ENCODE measurements at places on chromosomes 3 and 15.

- DNase-seq: no peak
Observed at GRCh38 chr15:100339999-100340398, 1.8 kb downstream of the ADAMTS17 start.

DNA sequence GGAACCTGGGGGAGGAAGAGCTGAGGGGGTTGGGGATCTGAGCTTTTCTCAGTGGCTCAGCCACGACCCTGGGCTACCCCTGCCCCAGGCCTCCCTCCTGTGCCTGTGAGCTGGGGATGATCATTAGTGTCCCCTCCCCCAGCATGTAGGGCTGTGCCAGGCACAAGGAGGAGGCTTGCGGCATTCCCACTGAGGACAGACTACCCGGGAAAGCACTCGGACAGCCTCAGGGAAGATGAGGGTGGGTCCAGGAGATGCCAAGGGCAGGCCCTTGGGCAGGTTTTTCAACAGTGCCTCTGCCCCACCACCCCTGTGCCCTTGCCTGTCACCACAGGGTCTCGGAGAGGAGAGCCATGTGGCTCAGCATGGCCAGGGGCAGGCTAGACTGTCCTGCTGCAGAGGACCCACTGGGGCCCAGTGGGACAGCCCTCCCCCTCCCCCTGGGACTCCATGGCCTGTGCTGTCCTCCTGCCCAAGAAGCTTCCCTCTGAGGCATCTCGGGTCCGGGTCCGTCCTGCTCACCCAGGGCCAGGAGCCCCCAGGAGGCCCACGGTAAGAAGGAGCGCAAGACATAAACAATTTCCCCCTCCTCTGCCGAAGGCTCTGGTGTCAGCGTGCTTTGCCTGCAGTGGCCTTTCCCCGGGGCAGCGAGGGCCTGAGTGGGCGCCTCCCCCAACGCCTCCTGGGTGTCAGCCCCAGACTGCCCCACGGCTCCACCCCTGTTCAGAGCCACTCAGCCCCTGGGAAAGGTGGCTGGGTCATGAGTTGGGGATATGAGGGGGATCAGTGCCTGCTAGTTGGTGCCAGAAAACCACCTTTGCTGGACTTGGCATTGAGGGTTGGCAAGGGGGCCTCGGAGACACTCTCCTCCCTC lies 192.5 kb downstream of the GOLGA6L6 start:
- no peak for DNase-seq

DNA sequence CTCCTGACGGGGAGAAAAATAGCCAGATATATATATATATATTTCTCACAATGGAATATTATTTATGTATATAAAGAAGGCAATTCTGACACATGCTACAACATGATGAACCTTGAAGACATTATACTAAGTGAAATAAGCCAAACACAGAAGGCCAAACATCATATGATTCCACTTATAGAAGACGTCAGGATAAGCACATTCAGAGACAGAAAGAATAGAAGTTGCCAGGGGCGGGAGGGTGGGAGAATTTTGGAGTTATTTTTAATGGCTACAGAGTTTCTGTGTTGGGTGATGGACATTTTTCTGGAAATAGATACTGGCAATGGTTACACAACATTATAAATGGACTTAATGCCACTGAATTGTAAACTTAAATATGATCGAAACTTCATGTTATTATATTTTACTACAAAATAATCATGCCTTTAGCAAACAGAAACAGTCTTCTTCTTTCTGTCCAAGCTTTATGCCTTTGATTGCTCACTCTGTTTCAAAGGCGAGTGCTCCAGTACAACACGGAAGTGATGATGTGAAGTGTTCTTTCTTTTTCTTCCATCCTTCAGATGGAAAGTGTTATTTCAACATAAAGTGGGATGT lies 514.0 kb downstream of the OCA2 start:
- no peak for DNase-seq

- DNase-seq: peak; percentile 96
Observed at GRCh38 chr15:60397772-60398445, at the start of gene ANXA2. Gene ANXA2, minus strand, starts transcription at chr15:60397986. Its CDS starts 11,911 bp downstream, at chr15:60386075.

GRCh38 chr3:95343228-95343627 lies 1280.4 kb downstream of the NSUN3 start:
- no peak for DNase-seq

DNA sequence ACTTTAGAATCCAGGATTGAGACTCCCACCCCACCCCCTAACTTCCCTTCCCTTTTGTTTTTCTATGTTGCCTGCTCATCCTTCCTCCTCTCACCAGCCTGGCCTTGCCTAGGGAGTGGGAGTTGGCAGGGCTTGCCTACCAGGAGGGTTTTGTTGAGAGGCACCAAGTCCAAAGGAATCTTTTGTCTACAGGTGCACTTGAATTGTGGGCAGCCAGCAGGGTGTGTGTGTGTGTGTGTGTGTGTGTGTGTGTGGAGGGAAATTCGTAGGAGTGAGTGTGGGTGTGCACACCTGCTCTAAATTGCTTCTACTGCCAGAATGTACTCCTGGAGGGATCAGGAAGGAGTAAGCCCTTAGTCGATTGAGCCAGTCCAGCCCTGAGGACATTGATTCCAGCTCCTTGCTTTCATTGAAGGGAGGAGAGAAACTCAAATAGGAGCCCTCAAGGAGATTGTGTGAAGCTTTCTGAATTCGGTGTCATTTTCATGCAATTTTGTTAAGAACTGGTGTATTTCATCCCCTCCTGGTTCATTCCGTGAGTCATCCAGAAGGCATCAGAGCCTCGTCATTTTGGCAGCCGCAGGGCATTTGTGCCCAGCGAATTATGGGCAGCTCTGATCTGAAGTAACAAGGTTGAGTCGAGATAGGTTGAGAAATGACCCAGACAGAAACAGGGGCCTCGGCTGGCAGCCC lies 112.1 kb downstream of the SLCO3A1 start:
- DNase-seq: no peak

DNA sequence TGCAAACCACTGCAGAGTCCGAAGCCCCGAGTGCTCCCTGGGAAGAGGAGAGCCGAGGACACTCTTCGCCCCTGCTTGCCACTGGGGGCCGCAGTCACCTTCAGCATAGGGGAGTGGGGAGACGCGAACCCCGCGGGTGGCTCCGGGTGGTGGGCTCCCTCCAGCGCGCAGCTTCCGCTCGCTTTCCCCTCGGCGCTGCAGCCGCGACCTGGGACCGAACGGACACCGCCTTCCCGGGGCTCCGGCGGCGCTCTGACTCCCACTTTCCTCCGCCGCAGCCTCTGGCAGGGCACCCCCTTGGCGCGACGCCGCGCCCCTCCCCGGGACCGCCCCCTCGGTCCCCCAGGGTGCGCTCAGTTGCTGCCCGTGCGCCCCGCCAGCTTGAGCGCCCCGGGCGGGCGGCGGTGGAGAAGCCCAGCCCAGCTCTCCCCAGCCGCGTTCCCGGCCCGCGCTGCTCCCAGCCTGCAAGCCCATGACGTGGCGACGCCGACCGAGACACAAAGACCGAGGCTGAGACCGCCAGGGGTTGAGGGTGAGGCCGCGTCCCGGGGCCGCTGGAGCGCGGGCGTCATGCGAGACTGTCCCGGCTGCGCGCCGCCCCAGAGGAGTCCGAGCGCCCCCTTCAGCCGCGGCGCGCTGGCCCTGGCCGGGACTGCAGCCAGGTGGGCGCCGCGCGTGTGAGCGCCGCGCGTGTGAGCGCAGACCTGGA lies at the start of gene MINAR1:
TSS of gene MINAR1 (plus strand) at position 701 of the 709 bp plus-strand sequence. CDS start 23,812 bp downstream, outside the sequence.
- peak; percentile 78 for DNase-seq

DNA sequence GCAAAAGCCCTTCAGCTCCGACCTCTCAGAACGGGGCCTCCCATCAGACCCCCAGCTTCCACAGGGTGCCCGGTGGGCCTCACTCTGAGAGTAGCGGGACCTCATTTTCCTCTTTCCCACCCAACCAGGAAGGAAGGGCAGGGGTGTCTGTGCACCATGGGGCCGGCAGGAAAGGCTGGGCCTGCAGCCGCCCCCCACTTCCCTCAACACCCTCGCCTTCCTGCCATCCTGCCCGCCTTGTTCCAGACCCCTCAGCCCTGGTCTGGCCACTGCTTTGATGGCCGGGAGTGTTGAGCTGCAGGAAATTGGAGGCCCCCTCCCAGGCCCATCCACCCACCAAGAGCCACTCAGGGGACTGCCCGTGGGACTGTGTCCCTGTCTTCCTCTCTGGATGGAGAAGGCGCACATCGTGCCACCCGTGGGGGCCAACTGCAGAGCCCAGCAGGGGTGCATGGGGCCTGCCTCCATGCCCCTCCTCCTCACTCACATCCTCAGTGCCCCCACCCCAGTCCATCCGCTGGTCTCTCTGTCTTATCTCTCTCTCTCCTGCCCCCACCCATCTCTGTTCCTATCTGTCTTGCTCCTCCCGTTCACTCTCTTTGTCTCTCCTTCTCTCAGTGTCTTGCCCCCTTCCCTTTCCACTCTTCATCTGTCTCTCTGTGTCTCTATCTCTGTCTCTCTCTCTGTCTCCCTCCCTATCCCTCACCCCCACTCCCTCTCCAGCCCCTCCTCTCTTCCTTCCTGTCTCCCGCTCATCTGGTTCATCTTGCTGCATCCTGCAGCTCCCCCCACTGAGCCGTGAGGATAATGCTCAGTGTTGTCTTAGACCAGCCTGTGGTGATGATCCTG lies 1.8 kb upstream of the PLXND1 start:
- DNase-seq: peak; percentile 83

- DNase-seq: no peak
Observed at GRCh38 chr15:64110950-64111678, 15.3 kb downstream of the SNX1 start.

DNA sequence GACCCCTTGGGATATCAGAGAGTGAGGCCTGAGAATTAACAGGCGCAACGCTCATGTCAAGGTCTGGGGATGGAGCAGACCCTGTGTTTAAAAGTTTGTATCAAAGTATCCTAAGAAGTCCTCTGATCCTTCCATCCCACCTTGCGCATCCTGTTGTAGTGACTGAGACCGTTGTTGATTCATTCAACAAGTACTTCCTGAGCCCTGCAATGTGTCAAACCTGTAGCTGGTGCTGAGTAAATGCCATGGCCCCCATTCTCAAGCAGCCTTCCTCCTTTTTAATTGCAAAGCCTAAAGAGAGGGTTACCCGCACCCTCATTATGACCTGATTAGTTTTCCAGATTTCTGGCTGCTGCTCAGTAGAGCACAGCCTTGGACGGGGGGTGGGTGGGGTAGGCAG lies 46.4 kb downstream of the RPLP1 start:
- no peak for DNase-seq

GRCh38 chr3:60366486-60366885 lies 884.8 kb downstream of the FHIT start:
- DNase-seq: peak; percentile 59

DNA sequence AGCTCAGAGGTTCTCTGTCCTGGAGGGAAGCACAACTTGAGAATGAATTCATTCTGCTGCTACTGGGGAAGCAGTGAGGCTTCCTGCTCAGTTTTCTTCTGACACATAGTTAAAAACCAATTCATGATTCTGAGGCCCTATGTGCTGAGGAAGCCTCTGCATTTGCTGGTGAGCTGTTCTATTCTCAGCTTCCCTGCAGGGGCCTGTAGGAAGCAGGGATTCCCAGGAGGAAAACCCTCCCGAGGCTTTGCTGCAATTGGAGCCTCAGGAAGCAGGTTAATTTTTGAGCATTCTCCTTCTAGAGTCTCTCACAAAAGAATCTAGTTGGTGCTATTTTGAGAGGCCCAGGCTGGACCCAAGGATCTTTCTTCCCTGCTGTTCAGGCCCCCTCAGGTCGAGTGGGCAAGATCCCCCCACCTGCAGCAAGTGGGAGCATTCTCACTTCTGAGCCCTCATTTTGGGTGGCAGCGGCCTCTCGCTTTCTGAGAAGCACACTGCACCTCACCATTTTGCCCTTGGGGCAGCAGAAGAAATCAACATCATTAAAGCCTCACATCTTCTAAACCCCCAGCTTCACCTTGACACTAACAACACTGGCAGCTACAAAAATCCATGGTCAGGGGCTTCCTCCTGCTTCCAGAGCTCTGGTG lies 197.5 kb upstream of the TSC22D2 start:
- DNase-seq: peak; percentile 37

DNA sequence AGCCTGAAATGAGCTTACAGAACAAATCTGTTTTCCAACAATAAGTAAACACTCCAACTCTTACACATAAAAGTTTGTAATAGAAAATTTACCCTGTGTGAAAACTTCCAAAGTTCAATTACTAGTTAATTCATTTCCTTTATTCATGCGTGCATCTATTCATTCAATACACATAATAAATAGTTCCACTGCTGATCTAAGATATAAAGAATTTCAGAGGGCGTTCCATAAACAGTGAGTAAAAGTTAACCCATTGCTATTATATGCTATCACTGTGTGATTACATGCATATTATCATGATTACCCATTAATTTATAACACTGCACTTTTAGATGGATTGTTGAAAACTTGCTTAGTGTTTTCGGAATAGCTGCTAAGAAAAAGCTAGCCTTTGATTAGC lies 36.2 kb upstream of the CFAP20DC start:
- no peak for DNase-seq

DNA sequence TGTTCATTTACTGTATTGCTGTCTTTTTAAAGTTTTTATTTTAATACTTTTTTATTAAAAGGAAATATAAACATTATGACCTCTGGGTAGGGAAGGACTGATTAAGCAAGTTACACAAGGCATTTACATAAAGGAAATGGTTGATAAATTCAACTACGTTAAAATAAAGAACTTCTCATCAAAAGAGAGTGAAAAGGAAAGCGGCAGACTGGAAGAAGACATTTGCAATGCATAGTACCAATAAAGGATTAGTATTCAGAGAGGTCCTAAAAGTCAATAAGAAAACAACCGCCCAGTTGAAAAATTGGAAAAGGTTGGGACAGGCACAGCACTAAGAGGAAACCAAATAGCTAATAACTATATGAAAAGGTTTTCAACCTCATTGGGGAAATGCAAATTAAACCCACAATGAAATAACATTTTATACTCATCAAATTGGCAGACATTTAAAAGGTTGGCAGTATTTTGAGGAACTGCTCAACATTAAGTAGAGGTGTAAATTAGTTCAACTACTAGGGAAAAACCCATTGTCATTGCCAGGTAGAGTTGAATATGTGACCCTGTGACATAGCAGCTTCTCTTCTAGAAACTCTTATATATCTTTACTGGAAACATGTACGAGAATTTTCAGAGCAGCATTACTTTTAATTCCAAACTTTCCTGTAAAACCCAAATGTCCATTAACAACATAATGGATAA lies 9.5 kb downstream of the PDE8A start:
- no peak for DNase-seq

- DNase-seq: no peak
Observed at GRCh38 chr3:84209474-84209873, 749.3 kb upstream of the CADM2 start.

All from fibroblast of skin of scalp (primary cell).